ENCODE measurements at places on chromosomes 2 and 18.

- DNase-seq = no peak
Measured at GRCh38 chr2:205324355-205324754, 357.9 kb upstream of the NRP2 start.

- no peak for DNase-seq
Measured at GRCh38 chr2:9832586-9832985, 10.7 kb upstream of the TAF1B start.

DNA sequence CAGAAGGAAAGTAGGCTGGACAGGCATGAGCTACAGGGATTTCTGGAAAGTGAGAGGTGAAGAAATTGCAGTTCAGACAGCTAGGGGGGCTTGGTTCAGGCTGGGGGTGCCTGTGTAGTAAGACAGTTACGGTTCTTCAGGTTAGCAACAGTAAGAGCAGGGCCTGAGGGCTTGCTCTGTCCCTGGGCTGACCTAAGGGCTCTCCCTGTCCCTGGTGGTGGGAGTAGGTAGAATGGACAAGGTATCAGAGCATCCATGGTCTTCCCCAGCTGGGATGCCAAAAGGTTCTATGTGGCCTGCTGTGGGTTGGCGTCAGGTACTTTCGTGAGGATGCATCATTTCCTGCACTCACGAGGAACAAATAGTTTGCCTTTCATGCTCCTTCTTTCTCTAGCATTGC lies 34.6 kb upstream of the TACR1 start:
- no peak for DNase-seq

- DNase-seq = no peak
Measured at GRCh38 chr2:190948671-190949070, 65.3 kb downstream of the STAT1 start.

DNA sequence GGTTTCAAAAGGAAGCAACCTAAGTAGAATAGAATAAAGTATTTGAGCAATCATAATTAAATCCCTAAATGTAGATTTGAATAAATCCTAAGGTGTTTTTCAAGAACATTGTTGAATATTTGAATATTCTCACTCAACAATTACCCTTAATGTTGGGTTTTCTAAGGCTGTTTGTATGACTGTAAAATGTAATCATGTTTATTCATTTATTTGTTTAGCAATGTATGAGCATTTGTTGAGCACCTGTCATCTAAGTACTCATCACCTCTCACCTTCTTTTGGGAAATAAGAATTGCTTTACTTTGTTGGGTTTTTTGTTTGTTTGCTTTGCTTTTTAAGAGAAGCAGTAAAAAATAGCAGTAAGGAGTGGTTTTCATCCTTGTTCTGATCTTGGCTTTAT lies 66.0 kb downstream of the MAPRE2 start:
- DNase-seq = no peak

- DNase-seq = no peak
Measured at GRCh38 chr18:8816816-8817215, 111.5 kb downstream of the MTCL1 start.

DNA sequence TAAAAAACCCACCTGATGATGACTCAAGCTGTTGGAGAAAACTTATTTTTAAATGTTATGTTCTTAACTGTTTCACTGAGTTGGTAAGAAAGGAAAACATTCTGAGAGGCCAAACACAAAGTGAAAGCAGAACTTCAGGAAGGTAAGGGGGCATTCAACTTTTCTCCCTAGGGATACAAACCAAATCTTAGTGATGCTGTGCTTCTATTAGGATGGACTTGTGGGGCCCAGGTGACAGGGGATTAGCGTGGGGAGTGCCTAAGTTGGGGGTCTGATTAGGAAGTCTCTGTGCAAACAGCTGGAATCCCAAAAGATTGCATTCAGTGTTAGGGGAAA lies 18.5 kb downstream of the PDCL3 start:
- no peak for DNase-seq

DNA sequence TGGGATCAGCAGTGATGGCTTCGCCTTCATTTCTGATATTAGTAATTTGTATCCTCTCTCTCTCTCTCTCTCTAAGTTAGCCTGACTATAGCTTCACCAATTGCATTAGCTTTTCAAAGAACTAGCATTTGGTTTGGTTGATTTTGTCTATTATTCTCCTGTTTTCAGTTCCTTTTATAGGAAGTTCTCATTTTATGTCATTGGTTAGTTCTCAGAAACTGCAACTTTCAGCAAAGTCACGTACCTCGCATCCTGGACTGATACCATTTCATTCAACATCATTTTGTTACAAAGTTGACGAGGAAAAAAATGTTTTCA lies 450.8 kb downstream of the EIPR1 start:
- DNase-seq = no peak

DNA sequence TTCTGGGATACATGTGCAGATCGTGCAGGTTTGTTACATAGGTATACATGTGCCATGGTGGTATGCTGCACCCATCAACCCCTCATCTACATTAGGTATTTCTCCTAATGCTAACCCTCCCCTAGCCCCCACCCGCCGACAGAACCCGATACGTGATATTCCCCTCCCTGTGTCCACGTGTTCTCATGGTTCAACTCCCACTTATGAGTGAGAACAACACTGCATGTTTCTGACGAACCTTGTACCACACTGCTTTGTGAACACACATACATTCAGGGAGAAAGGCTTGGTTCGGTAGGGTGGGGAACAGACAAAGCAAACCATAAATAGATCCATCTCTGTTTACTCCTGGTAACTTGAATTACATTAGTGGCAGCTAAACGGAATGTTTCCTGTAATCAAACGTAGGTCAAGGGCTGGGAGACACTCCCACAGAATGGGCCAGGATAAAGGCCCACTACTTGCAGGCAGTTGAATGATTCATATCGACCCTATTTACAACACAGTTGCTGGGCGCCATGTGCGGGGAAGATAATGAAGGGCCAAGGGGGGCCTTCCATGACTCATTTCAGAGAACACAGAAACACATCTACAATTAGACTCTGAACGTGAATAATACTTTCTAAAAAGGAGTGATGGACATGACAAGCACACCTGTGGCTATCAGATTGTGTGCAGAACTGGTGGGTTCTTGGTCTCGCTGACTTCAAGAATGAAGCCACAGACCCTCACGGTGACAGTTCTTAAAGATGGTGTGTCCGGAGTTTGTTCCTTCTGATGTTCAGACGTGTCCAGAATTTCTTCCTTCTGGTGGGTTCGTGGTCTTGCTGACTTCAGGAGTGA lies 56.8 kb upstream of the KIDINS220 start:
- no peak for DNase-seq

GRCh38 chr2:197092431-197092830 lies 165.9 kb upstream of the PGAP1 start:
- DNase-seq = peak; percentile 84

GRCh38 chr2:41498781-41499180 lies 549.0 kb upstream of the PKDCC start:
- no peak for DNase-seq

GRCh38 chr2:122100756-122101155 lies 345.3 kb downstream of the TSN start:
- DNase-seq = no peak

DNA sequence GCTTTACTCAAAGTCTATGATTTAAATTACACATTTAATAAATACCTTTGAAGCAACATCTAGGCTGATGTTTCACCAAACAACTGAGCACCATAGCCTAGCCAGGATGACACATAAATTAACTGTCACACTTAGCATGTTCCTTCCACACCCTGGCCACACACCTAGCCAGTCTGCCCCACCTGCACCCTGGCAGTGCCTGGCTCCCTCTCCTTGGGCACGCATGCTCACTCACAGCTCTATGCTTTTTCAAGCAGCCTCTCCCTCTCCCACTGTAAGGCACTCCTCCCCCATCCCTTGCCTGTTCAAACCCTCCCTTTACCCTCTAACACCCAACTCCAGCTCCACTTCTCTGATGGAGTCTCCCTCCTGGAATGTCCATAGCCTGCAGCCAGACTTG lies 357.6 kb upstream of the KLHL29 start:
- DNase-seq = no peak

Measured in NCI-H2171 treated with DMSO at 0.1 percent for 48 hours (cell line).